Stimulated activated CD8-positive, alpha-beta memory T cell treated with anti-CD3 and anti-CD28 coated beads, Interleukin-12 subunit alpha, Interleukin-12 subunit beta, amount 100 ng/mL, for 1 hour (primary cell): ENCODE measurements at places on chromosomes 2 and 18.
A peak's percentile ranks its signal among the peaks of the same experiment; 100 is the strongest.

- DNase-seq = no peak
These were observed 195.4 kb downstream of the FAM210A start for GRCh38 chr18:13530879-13531387.

DNA sequence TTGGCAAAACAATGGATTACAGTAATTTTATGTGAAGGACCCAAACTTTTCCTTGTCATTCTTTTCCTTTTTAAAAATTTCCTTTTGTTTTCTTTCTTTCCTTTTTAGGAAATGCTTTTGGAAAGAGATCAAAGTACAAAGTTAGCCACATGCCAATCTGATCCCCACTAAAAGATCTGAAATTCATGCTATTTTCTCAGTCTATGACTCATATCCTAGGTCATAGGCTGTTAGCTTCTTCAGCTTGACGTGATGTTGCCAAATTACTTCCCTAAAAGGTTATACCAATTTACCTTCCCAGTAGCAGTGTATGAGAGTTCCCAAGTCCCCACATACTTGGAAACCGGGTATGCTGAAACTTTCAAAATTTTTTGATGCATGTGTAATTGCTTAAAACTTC, 355.3 kb downstream of the INSIG2 start:
- DNase-seq = no peak

GRCh38 chr2:168949324-168949723, 48.2 kb downstream of the G6PC2 start:
- DNase-seq = no peak

DNA sequence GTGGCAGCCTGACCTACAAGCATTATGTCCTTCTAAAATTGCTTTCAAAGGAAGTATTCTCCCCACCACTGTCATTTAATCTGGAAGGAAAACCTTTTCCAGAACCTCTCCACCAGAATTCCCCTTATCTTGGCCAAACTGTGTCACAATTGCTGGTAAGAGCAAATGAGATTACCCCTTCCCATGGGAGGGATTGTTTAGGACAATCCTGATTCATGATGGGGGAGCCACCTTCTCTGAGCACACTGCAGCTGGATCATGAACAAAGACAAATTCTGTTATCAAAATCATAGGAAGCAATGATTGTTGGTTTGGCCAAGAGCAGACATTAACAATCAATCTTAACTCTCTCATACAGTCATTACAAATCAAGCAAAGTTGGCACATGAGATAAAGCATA, 18.1 kb upstream of the ATOH8 start:
- no peak for DNase-seq

DNA sequence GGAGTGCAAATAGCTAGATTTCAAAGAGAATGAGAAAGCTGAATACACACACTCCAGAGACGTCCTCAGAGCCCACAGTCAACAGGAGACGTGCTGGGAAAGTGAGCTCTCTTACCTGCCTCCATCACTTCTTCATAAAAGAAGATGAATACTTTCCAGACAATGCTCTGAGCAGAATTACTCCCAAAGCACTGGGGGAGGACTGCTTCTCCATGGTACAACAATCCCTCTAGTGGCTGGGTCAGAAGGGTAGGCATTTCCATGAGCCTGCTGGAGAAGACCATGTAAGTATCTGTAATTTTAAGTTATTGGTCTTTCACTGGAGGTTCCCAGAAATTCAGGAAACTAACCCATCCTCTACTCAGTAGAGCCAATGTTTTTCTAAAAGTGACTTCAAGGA, 190.3 kb downstream of the RBM43 start:
- no peak for DNase-seq

GRCh38 chr2:20955277-20956026, 88.4 kb downstream of the APOB start:
- no peak for DNase-seq

DNA sequence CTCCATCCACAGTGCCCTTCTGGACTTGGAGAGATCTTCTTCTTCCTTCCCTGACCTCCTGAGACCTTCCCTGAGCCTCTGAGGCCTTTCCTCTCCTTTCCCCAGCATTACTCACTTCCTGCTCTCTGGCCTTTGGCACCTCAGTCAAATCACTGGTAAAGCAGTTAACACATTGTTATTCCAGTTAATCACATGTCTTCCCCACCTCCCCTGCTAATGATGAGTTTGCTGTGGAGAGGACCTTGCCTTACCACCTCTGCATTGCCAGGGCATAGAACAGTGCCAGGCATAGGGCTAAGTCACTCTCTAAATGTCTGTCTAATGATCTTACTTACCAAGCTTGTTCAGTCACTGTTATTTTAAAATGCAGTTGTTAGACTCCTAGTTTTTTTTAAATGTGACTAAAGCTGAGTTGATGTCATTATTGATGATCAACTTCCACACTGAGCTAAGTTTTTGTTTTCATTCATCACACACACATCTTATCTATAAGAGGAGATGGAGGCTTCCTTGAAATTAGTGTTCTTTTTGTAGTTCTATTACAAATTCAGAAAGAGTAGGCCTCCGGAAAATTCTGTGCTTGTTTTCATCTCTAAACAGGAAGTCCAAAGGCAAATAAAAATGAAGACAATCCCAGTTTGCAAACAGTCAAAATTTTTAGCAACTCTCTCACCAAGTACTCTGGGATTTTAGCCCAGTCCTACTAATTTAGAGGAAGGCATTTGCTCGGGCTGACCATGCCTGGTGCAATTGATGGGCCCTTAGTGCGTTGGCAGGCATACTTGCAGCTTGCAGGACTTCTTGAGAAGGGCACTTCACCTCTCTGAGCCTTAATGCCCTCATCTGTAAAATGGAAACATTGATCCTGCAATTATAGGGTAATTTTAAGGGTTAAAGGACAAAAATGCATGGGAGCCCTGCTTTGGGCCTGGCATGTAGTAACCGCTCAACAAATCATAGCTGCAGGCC, 113.7 kb upstream of the SPRED2 start:
- no peak for DNase-seq

DNA sequence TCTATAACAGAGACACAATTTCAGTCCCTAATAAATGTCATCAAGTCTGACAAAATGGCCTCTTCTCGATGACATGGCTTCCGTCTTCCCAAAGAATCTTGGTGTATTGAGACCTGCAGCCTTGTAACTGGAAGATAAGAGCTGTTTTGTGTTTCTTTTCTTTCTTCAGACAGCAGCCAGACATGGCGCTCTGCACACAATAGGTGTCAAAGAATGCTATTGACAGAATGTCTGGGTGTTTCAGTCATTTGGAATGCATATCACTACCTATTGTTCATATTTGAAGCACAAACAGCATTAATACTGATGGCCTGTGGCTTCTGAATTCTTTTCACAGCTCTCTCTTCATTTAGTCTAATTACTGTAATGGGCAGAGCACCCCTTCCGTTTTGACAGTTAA, 344.8 kb downstream of the RPRM start:
- DNase-seq = no peak

DNA sequence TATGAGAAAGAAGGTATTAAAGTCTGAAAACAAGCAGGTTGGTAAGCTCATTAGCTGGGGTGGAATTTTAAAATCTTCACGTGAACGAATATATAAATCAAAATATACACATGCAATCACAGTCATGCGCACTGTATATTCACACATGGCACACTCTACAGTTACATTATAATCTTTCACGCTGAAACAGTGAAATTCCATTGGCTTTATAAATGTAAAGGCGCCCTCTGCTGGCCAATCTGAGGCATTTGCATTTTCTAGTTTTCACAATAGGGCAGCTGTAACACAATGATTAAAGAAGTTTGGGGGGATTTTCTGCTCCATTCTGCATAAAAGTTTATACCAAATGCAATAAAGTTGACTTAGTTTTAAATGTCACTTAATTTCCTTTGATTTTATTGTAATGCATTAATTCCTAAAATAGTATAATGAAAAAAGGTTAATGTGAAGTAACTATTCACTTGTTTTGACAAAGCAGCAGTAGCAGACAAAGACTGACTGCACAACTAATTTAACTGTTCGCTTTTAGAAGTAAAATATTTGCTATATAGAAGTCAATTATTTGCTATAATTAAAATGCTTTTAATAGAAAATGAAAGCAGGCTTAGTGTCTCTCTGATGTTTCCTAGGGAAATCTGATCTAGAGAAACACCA, 17.2 kb downstream of the IFIH1 start:
- peak; percentile 31 for DNase-seq

DNA sequence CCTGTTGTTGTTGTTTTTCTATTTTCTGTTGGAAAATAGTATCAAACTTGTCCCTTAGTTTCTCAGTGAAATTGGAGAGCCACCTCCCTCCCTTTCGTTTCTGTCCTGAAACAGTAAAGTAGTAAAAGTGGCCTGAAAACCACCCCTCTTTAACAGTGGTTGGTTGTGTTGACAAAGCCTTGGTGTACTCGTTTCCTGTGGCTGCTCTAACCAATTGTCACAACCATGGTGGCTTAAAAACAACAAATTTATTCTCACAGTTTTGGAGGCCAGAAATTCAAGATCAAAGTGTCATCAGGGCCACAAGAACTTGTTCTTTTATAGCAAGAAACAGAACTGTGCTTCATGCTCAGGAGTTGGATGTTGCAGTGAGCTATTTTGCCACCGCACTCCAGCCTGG, 4.0 kb upstream of the DYSF start:
- no peak for DNase-seq

DNA sequence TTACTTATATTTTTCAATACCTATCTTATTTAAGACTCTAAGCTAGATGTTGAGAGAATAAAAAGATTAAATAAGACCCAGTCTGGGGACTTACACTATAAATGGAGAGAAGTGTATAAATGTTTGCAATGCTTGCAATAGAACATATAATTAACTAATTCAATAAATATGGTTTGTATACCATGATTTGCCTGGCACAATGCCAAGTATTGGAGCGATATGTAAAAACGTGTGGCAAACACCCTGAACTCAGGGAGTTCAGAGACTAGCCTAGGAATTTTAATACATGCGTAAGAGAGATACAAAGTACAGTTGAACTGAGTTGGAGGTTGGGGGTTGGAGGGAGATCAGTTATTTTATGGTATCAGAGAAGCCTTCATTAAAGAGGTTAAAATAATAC, 251.8 kb upstream of the DDX18 start:
- no peak for DNase-seq

- DNase-seq = no peak
These were observed 27.7 kb upstream of the ACTR2 start for GRCh38 chr2:65199891-65200290.

DNA sequence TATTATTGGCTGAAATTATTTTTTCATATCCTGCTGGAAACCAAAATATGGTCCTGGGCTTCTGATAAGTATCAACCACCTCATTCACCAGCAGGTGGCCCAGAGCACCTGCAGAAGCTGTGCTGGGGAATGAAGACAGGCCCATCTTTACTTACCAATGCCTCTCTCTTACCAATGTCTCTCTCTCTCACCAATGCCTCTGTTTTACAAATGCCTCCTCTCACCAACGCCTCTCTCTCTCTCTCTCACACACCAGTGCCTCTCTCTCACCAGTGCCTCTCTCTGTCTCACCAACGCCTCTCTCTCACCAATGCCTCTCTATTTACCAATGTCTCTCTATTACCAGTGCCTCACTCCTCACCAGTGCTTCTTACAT, 2.3 kb upstream of the MAL start:
- DNase-seq = no peak

DNA sequence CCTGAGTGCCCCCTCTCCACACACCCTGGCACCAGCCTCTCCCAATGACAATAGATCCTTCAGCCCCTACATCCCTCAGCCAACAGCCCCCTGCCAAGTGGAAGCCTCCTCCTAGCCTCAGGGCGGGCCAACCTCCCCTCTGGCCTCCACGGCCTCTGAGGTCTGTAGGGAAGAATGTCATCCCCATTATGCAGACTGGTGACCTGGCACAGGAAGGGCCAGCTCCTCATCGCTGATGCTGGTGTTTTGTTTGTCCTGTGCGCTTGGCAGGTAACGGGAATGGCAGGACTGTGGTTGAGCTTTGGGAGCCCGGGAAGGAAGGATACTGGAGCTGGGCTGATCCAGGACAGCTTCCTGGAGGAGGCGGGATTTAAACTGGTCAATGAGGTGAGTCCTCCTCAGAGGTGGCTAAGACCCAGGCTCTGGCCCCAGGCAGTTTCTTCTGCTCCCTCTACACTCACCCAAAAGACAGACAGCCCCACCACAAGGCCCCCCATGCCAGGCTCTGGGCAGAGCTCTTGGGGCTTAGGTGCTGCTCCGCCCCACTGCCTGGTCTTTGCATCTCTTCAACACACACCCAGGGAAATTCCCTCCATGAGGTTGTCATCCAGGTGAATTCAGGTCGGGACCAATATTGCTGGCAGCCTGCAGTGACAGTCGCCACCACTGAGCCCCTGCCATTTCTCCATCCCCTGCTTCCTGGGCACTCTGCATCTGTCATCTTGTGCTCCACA, 75.2 kb upstream of the SMAD7 start:
- DNase-seq = no peak

DNA sequence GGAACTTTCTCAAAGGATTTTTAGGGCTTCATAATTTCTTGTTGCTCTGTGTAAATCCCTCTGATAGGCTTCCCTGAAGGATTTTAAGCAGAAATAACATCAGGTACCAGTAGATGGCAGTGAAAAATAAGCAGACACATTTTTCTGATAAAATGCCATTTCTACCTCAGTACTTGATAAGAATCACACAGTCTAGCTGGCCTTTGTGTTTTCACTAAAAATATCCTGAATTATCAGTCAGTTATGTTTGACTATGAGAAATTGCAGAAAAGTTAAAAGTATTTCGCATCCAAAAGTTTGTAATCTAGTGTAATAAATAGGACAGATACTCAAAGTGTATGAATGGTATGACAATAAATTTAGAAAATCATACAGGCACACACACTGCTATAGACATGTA, 68.7 kb downstream of the DNAJC10 start:
- no peak for DNase-seq

GRCh38 chr2:109440499-109441156, 173.1 kb downstream of the SEPTIN10 start:
- no peak for DNase-seq

- DNase-seq = no peak
These were observed 6.6 kb upstream of the OXER1 start for GRCh38 chr2:42770288-42771131.

- peak; percentile 84 for DNase-seq
These were observed 2.1 kb downstream of the ARID5A start for GRCh38 chr2:96538487-96539214.

DNA sequence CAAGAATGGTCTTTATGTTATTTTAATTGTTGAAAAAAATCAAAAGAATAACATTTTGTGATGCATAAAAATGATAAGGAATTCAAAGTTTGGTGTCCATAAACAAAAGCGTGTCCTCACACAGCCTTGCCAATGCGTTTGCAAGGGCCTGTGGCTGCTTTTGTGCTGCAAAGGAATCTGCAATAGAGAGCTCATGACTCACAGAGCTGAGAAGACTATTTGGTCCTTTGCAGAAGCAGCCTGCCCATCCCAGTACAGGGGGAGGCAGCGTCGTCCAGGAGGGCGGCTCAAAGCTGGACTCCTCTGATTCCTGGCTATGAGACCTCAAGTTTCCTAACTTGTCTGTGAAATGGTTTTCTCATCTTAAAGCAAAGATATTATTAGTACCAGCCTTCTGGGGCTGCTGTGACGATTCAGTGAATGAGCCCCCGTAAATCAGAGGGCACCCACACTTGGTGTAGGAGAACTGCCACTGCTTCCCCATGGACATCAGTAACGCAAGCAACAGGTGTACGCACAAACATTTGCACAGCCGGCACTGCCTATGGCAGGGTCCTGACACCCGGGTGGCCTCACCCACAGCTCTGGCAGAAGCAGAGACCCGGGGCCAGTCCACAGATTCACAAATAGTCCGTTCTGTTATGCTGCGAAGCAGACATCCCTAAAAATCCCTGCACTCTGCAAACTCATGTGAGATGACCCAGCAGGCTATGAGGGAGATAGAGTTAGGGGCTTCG, 70.6 kb upstream of the ASAP2 start:
- no peak for DNase-seq
